MCF 10A (cell line): ENCODE measurements at places on chromosomes 3 and 15.

DNA sequence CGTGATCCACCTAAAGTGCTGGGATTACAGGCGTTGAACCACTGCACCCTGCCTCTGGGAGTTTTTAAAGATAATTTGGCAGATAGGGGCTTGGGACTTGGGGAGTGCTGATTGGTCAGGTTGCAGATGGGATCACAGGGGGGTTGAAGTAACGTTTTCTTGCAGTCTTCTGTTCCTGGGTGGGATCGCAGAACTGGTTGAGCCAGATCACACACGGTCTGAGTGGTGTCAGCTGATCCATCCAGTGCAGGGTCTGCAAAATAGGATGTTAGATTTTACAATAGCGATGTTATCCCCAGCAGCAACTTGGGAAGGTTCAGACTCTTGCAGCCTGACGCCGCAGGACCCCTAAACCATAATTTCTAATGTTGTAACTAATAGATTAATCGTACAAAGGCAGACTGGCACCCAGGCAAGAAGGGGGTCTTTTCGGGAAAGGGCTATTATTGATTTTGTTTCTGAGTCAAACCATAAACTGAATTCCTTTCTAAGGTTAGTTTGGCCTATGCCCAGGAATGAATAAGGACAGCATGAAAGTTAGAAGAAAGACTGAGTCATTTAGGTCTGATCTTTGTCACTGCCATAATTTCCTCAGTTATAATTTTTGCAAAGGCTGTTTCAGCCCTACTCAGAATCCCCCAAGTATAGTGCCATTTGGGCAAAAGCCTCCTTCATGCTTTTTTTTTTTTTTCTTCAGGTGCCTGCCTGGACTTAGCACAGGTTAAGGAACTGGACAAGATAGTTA is 1.5 kb upstream of the CA12 start:
- no peak for DNase-seq

DNA sequence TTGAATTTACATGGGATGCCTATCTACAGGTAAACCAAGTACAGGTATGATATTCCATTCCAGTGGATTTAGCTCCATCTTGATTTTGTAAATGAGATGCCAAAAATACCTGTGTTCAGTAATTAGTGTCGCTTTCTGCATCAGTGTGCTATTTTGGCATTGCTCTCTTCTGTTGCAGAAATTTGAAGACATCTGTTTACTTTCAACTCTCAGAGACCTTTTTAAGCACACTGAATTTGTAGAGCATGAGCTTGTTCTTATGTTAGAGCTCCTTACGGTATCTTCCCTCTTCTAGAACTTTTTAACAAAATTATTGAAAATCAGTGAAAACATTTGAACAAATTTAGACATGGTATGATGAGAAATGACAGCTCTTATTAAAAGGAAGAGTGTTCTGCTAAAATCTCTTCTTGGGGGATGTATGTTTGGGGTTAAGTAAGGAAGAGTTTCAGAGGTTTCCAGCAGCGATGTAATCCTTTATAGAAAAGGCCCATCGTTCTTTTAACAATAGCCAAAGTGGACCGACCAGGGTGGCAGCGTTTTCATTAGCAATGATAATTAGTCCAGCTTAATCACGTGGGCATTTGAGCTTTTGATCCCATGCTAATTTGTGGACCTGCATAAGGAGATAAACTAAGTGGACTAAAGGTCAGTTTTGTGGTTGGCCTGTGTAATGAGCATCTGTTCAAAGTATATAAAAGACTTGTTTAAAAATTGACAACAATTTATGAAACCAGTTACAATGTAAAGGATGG is 385.4 kb downstream of the PTPRG start:
- DNase-seq: no peak

DNA sequence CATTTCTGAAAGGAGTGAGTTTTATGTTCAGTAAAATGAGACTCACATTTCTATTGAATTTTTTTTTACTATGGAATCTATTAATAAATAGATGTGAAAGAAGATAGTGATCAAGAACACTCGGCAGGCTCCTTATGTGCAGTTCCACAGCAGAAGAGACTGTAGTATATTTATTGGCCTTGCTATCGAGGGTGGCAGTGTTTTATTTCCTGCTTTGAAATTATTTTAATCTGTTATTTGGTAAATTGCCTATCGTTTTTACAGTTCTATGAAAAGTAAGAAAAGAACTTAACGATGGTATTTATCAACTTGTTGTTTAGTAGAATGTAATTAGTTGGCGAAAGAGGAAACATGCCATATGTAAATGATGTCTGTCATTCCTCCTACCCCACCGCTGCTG is 238.3 kb downstream of the NLGN1 start:
- DNase-seq: no peak

DNA sequence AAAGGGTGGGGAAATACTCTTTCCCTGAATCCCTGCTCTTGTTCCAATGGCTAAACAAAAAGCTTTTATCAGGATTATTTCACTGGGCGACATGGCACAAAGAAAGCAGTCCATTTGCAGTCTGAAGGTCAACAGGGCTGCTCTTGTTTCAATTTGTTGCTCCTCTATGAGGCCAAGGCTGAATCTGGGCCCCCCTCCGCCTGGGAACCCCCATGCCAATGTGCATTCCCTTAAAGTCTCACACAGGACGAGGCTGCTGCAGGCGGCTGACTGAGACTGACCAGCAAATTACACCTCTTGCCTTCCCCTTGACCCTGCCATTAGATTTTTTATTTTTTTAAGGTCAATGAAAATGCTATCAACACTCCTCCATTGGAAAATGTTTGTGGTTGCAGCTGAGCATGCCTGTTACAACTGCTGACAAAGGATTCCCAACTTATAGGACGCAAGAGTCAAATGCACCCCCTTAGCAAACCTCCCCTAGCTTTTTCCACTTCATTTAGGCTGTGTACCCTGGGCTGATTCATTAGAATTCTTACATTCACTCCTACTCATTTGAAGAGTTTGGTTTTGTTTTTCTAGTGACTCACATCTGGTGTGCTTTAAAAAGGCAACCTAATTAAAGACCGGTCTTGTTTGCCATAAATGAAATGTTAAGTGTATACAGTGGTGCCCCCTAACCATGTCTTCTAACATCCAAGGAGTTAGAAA is 60.8 kb upstream of the ARHGEF3 start:
- DNase-seq: peak; percentile 60

DNA sequence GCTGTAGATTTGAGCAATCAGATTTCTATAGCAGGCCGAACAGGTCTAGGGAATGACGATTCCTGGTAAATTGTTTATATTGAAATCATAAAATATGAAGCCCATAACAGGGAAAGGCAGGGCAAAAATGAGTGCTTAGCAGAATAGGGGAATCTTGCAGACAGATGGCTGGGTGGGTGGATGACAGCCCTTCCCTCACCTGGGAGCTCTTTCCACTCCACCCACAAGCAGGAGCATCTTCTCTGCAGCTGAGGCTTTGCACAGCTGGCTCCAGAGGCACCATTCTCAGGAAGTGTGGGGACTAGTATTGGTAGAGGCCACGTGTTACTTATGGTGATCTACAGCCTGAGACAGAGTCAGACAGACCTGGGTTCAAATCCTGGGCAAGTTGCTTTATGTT is 55.9 kb upstream of the SYN2 start:
- DNase-seq: no peak

DNA sequence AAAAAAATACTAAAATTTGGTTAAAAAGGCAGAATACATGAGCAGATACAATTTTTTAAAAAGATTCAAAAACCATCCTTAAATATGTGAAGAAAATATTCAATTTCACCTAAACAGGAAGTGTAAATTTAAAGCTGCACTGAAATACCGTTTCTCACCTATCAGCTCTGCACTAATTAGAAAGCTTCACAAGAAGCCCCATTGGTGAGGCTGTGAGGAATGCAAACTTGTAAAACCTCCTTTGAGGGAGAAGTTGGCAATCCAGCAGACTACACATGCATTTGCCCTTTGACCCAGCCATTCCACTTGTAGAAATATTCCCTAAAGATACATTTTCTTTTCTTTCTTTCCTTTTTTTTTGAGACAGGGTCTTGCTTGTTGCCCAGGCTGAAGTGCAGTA is 18.8 kb downstream of the BLM start:
- no peak for DNase-seq

- no peak for DNase-seq
These were observed 58.1 kb downstream of the ATP10A start for GRCh38 chr15:25805031-25805430.

- DNase-seq: no peak
These were observed 27.4 kb upstream of the PLXND1 start for GRCh38 chr3:129633751-129634481.

- no peak for DNase-seq
These were observed 212.4 kb upstream of the POU1F1 start for GRCh38 chr3:87488765-87489164.

- DNase-seq: no peak
These were observed 417.5 kb upstream of the TPRG1 start for GRCh38 chr3:188754267-188754666.

DNA sequence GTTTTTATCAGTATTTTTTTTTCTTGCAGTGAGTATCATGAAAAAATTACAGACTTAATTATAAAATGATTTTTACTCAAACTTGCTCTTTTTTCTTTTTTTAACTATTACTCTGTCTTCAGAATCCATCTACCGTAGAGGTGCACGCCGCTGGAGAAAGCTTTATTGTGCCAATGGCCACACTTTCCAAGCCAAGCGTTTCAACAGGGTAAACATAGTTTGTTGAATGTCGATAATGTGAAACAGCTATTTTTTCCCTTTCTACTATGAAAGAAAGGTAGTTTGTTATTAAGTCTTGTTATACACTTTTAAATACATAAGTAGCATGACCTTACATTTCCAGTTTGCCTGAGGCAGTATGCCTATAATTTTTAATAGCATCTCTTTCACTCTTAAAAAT is 45.6 kb downstream of the PRKCI start:
- no peak for DNase-seq

GRCh38 chr15:43975770-43976169 is 149.0 kb downstream of the WDR76 start:
- no peak for DNase-seq

DNA sequence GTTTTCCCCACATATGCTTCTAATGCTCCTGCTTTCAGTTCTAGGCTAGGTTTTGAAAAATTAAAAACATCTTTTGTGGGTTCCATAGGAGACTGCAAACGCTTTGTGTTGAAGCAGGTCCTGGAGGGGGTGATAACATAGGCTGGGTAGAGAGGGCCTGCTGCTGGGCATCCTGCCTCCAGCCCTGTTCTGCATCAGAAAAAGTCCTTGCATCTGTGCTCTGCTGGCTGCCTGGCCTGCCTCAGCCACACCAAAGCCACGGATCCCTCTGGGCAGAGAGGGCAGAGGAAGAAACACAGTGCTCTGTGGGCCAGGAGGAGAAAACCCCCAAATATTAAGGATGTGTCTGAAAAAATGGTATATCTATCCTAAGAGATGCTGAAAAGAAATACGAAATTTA is 3.9 kb upstream of the ARPP21 start:
- no peak for DNase-seq

- no peak for DNase-seq
These were observed 166.1 kb downstream of the GABRG3 start for GRCh38 chr15:27137127-27137526.

DNA sequence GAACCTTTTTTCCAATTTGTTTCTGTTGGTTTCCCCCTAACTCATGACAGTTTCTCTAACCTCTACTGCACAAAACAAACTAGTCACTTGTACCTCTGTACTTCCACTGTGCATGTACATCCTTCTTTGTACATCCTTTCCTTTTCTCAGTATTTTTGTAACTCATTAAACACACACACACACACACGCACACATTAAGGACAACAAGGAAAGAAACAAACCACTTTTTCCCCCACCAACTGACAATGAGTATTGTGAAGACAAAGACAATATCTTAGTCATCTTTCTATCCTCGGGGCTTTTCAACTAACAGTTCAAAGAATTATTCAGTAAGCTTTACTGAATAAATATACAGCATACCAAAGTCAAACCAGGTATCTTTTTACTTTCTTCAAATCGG is 170.5 kb downstream of the VPS13C start:
- peak; percentile 21 for DNase-seq

- no peak for DNase-seq
These were observed 78.1 kb upstream of the SETMAR start for GRCh38 chr3:4225005-4225471.

DNA sequence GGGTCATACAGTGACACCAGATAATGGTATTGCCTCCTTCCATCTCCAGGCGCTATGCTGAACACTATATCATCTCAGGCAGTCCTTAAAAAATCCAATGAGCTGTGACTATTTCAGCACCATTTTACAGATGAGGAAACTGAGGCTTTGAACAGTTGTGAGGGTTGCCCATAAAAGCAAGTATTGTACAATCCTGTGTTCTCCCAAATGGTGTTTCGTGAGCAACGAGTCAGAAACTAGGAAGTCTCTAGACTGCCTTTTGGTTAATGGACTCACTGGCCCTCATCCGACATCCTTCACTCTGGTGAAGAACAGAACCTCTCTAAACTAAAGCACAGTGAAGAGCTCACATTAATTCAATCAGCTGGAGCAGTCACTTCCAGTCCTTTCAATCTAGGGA is 61.8 kb downstream of the ATP8B4 start:
- DNase-seq: no peak
